ENCODE measurements at places on chromosomes 16 and 17.

DNA sequence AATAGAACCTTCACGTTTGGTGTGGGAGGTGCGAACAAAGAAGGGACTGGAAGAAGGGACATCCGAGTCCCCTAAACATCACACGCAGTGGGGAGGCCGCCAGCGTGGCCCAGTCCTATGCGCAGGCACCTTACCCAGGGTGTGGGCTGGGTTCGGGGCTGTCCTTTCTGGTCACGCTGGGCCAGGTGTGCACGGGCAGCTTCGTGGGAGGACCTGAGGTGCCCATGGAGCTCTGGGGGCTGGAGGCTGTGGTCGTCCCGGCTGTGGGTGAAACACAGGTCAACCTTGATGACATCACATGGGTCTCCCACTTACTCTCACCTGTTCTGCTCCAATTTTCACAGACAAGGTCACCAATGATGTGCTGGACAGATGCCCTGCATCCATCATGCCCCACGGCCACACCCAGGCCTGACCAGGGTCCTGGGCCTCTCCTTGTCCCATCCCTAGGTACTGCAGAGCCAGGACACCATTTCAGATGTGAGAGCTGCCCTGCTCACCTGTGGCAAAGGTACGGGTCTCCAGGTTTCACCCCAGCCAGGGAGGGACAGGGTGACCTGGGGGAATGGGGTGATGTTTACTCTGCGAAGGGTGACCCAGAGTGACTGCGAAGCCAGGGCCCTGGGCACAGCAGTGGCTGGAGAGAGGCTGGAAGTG is 3.1 kb downstream of the CD300C start:
- no peak overlapping the region for H3K4me3 ChIP-seq
- peaks cover 25% of the 10 kb centered on the region for H3K27me3 ChIP-seq
- H3K27ac ChIP-seq: no peak overlapping the region
- no peaks in the 10 kb centered on the region for H3K36me3 ChIP-seq

- no peak overlapping the region for H3K27ac ChIP-seq
- no peak for DNase-seq
- H3K36me3 ChIP-seq: peaks cover 7% of the 10 kb centered on the region
- no peak overlapping the region for H3K4me3 ChIP-seq
- H3K27me3 ChIP-seq: no peaks in the 10 kb centered on the region
These were observed 16.8 kb downstream of the CDR2 start for GRCh38 chr16:22357635-22357971.

DNA sequence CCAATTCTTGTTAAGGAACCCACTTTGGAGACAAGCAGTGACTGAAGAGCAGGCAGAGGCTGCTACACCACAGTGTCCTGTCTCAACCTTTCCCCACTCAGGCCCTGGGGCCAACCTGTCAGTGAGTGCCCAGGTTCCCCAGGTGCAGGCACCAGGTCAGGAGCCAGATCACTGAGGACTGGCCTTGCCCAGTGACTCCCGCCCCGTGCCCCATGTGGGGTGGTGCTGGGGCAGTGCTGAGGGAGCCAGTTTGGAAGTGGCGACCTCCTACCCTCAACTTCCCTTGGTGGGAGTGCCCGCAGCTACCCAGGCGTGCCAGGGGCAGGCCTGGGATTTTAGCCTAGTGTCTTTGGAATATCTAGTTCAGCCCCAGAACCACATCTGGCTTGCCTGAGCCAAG is 29.3 kb downstream of the SREBF1 start:
- DNase-seq: no peak
- H3K27ac ChIP-seq: no peak overlapping the region
- peaks cover 12% of the 10 kb centered on the region for H3K36me3 ChIP-seq
- peaks cover 34% of the 10 kb centered on the region for H3K27me3 ChIP-seq

- peaks cover 3% of the 10 kb centered on the region for H3K36me3 ChIP-seq
- peaks cover 47% of the 10 kb centered on the region for H3K27me3 ChIP-seq
- DNase-seq: no peak
- peaks cover 29% of the 10 kb centered on the region for H3K4me1 ChIP-seq
These were observed 6.3 kb upstream of the SECTM1 start for GRCh38 chr17:82339634-82340580.

DNA sequence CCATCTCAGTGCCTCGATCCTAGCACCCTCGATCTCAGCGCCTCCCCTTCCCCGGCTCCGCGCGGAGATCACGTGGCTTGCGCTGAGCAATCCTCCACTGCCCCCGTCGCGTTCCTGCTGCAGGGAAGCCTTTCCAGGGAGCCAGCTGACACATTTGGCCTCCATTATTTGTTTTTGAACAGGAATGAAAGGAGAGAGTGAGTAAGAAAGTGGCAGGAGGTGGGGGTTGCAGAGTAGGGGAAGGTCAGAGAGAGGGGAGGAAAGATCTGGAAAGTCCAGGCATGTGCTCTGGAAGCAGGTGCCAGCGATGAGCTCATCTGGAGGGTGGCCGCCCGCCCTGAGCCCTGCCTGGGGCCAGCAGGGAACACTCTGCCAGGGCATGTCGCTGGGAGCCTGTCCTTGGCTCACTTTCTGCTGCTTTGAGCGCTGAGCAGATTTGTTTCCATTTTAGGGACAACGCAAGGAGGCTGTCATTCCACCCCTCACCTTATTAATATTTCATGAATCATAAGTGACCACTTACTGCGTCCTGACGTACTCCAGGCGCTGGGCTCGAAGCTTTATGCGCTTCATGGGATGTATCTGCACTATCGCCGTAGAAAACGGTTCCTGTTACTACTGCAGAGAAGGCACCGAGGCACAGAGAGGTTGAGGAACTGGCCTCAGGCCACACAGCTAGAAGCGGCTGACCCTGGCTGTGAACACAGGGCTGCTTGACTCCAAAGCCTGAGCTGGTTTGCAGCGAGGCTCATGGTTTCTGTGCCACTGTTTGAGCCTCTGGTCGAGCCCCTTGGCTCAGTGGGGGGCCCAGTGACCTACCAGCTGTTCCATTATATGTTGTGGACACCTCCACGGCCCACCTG is 283.1 kb downstream of the SEC14L1 start:
- peak overlapping the region; percentile 68 for H3K27ac ChIP-seq
- peaks cover 66% of the 10 kb centered on the region for H3K4me1 ChIP-seq
- no peak overlapping the region for H3K4me3 ChIP-seq
- no peak for DNase-seq

Data from neural crest cell (in vitro differentiated cells).